Stimulated activated CD4-positive, alpha-beta T cell treated with anti-CD3 and anti-CD28 coated beads, Interleukin-15, amount 100 ng/mL, for 24 hours (primary cell): ENCODE measurements at places on chromosomes 13 and 19.

DNA sequence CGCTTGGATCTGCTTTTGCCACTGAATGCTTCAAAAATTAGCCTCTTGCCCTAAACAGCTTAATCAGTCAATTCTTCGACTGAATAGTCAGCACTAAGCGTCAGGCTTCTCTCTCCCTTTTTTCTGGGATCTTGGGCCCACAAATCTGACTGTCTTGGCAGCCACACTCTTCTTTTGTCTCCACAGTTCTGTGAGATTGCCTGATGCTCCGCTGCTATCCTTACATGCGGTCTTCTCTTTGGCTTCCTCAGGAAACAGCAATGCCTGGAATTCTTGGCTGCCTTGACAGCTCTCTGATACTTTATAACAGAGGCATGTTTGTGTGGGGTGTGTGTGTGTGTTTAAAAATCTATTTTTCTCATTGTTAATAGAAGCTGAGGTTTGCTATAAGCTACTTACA is 32.6 kb downstream of the ERCC5 start:
- no peak for DNase-seq

- DNase-seq: no peak
Measured at GRCh38 chr13:25783601-25784024, 268.2 kb downstream of the SHISA2 start.

DNA sequence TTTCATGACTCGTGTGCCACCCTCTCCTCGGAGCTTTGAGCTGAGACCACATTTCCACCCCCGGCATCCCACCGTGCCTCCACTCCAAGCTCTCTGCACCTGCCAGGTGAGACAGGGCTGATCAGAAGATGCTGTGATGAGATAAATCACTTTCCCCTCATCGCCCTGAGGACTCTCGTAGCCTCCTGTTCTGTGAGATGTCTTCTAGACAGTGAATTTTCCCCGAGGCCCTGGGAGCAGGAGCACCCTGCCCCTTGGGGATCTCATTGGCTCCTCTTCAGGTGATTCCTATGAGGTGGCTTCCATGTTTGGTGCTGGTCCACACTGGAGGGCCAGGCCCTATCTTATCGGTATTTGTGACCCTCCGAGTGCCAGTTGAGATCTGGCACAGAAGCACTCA is 154.0 kb upstream of the TSHZ3 start:
- DNase-seq: no peak

DNA sequence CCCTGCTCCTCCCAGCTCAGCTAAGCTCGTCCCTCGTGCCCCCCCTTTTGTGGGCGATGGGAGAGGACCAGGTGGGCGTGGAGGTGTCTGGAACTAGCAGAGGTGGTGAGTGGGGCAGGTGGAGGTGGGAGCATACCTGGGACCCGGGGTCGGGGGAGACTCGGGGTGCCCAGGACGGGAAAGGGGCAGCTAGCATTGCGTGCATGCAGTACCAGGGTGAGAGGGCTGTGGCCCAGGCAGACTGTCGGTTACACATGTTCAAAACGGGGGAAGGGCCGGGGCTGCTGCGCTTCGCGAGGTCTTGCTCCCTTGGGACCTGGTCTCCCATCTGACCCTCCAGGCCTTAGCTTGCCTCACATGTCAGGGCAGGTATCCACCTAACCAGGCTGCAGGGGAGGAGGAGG is 9.1 kb downstream of the TLE5 start:
- DNase-seq: no peak

GRCh38 chr19:21197590-21198295 is 55.9 kb downstream of the ZNF431 start:
- no peak for DNase-seq

DNA sequence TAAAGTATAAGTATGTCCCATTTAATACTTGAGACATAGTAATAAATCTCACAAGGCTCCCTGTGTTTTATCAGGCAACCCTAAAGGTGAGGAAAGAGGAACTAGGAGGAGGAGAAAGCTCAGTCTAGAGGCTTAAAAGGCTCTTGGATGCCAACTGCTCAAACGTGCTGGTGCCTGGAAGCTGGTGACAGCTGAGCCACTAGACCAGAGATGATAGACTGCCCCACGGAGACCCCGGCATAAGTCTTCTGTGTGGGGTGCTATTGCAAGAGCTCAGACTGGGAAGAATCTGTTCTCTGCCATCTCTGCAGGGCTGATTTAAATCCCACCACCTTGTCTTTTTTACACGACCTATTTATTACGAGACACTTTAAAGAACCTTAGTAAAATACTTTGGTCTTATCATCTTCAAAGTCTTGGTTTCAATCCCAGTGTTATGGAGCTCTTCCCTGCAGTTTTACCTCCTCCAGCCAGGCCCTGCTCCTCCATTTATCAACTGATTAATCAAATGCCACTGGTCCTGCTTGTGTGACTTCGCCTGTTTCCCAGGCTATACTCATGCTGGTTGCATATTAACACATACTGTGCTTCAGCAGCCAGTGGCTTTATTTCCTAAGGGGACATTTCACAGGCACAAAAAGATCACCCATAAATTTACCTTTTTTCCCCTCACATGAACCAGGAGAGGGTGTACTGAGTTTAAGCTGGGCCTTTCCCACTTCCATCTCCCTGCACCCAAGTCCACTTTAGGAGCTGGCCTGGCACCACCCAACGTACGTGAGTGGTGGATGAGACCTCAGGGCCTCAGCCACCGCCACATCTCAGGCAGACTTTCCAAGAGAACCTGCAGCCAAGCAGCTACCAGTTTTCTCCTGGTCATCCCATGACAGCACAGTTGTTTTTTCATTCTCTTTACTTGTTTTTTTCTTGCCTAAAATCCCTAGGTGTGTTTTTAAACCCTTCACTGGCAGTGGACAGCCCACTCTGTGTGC is 7.8 kb upstream of the ATP12A start:
- no peak for DNase-seq

GRCh38 chr19:45498411-45499195 is at the start of gene PPM1N:
Gene PPM1N, plus strand, starts transcription at chr19:45498443. Its CDS starts 30 bp downstream, at chr19:45498473.
- peak; percentile 78 for DNase-seq

- DNase-seq: no peak
Measured at GRCh38 chr13:104782741-104783140, 1716.5 kb upstream of the SLC10A2 start.

DNA sequence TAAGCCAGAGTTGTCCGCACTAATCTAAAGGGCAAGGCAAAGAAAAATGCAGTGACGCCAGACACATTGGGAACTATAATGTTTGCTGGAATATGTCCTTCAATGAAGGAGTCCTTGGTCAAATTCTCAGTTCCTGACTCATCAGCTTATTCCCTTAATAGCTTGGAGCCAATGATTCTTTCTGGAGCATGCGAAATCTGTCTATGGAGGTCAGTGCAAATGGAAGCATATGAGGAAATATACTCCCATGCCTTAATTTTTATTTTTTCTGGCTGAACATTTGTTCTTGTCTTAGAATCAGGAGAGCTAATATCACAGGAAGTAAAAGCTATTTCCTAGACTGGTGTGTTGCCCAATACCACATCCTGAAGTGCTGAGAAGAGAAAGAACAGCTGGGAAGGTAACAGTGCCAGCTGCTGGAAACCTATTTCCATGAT is 289.8 kb upstream of the SPRY2 start:
- DNase-seq: no peak

DNA sequence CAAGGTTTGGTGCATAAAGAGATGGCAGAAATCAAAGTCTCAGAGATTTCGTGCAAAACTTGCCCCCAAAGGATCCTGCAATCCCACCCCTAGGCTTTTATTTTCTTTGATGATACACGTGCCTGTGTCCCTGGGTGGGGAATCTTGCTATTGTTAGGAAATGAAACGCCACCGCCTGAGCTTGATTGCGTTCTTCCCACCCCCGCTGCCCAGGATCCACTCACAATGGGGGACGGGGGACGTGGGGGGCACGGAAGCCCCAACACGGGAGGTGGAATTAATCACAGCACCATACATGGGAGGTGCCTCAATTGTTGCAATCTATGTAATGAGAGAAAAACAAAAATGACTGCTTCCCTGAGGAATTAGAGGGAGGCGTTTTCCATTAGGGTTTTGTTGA is 39.6 kb downstream of the ZNRF4 start:
- DNase-seq: no peak

- DNase-seq: peak; percentile 50
Measured at GRCh38 chr19:45442778-45443461, 19.2 kb upstream of the ERCC1 start.

DNA sequence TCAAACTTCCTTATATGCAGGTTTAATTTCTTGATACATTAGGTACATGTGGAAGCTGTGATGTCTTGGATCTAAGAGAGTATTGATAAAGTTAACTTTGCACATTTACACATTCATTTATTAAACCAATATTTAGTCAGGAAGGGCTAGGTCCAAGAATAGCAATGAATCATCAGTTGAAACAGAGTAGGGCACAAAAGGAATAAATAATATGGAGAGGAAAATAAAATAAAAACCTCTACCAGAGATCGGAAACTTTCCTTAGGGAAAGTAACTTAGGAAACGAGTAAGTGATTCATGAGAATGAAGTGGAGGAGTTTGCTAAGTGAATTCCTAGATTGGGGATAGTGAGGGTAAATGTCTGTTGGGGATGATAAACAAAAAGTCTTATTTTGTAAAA is 259.4 kb upstream of the DACH1 start:
- no peak for DNase-seq

DNA sequence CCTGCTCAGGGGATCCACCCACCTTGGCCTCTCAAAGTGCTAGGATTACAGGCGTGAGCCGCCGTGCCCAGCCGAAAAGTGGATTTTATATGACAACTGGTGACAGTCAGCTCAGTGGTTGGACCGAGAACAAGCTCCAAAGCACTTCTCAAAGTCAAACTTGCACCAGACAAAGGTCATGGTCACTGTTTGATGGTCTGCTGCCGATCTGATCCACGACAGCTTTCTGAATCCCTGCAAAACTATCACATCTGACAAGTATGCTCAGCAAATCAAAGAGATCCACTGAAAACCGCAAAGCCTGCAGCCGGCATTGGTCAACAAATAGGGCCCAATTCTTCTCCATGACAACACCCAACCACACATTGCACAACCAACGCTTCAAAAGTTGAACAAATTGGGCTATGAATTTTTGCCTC is 21.6 kb upstream of the NAA16 start:
- no peak for DNase-seq

DNA sequence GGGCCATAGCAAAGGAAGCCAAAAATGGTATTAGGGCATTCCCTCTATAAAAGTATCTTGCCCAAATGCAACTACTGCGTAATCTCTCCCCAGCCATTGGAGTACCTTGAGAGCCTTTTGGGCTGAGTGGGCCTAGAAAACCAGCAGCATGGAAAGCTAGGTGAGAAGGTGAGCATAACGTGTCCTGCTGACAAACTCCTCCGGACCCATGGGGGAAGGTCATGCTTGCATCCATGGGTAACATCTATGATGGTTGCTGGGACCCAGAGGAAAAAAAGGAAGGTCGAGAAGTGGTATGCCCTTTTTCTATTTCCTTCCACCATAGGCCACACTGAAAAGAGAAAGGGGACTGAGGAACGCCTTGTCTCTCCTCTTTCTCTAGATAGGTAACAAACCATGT is 57.4 kb downstream of the ZNF728 start:
- peak; percentile 1 for DNase-seq

GRCh38 chr19:10899151-10899653 is 27.8 kb downstream of the CARM1 start:
- DNase-seq: no peak

DNA sequence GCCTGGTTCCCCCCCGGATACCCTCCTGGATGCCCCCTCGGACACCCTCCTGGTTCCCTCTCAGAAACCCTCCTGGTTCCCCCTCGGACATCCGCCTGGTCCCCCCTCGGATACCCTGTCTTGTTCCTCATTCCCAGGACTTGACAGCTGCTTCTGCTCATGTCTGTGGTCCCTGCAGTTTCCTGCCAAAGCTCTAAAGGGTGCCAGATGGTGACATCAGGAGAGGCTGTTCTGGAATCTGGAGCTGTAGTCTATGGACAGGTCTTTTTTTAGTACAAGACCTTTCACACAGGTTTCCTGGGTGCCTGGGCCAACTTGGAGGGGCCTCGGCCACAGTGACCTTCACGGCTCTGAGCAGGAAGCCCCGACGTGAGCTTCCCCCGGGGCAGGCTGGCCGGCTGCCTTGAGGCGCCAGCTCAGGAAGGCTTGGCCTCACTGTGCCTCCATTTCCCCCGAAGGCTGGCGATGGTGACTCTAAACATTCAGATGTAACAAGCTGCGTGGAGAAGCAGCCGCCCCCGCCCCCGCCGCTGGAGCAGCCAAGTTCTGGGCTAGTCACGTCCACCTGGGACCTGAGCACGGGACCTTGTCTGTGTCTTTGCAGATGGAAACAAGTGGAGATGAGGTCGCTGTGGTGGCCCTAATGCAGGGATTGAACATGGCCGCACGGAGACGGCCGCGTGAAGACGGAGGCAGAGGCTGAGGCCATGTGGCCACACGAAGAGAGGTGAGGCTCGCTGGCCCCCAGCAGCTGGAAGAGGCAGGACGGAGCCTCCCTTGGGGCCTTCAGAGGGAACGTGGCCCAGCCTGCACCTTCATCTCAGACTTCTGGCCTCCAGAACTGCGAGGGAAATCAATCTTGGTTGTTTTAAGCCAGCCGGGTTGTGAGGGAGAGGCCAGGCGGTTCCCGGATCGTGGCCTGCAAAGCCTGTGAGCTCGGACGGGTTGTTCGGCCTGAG is 12.7 kb downstream of the SGTA start:
- DNase-seq: no peak

GRCh38 chr19:38028913-38029510 is 122.0 kb downstream of the SIPA1L3 start:
- no peak for DNase-seq

DNA sequence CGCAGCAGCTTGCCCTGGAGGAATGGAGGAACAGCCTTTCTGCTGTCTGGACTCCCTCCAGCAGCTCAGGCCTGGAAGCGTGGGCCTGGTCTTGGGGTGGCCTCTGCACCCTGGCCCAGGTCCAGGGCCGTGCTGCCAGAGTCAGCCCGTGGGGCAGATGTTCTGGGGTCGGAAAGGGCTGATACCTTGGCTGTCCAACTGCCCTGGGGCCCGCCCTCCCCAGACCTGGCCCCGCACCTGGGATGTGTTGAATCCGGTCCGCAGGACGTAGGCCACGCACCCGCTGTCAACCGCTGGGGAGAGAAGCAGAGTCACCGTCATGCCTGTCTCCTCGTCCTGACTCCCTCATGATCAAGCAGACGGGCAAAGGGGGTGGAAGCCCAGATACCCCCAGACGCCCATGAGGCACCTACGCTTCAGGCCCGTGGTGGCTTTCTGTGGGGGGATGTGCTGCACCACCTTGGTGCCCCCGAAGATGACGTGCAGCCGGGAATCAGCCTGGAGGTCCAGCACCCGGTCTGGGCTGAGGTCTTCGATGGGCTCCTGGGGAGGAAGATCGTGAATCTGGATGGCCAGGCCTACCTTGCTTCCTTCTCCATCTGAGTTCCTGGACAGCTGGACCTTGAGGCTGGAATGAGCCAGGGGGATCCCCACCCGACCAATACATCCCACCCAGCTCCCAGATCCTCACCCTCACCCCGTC is 7.7 kb downstream of the ATP13A1 start:
- DNase-seq: no peak

- no peak for DNase-seq
Measured at GRCh38 chr13:40624986-40625385, 41.5 kb downstream of the FOXO1 start.

GRCh38 chr13:95091755-95092154 is 209.5 kb downstream of the ABCC4 start:
- DNase-seq: no peak
